ENCODE measurements at places on chromosomes 4 and X. TPM values are rescaled to one million over a fixed set of nuclear protein-coding genes. Genes with fewer than 3 reads are reported as not detected.

The INTU gene
- 11.7 TPM for total RNA-seq

The MBNL3 gene
- 30.6 TPM for total RNA-seq

DNA sequence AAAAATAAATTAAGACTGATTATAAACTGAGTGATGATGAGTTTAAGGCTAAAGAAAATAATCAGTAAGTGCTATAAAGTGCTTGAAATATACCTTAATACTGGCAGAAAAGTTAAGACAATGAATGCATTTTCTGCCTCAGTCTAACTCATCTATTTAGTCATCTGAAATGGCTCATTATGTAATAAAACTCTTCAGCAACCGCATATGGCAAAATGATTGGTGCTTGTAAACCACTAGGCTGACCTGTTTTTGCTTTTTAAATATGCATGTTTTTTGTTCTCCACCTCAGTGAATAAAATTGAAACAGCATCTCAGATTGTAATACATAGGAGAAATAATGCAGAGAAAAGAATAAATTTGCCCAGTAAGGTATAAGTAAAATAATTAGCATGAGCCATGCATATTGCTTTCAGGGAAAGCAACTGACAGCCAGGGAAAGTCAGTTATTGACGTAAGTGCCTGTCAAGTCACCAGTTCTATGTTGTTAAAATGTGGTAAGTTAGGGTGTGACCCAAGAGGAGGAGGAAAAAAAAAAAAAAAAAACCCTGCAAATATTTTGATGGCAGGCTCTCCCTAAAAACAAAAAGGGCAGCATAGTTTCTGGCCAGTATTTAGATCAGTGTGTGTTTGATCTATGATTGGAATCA is 167.5 kb downstream of the PALLD start:
- H3K27me3 ChIP-seq = no peaks in the 10 kb centered on the region
- no peak for DNase-seq
- H3K4me3 ChIP-seq = no peak overlapping the region
- H3K27ac ChIP-seq = no peak overlapping the region
- H3K36me3 ChIP-seq = no peaks in the 10 kb centered on the region

- H3K4me3 ChIP-seq = no peak overlapping the region
- no peaks in the 10 kb centered on the region for H3K36me3 ChIP-seq
- H3K27ac ChIP-seq = peak overlapping the region; percentile 38
- no peak for DNase-seq
These were observed 219.0 kb upstream of the GIMD1 start for GRCh38 chr4:106587558-106587957.

The TGIF2LX gene
- not detected for total RNA-seq

The NOX1 gene
- not detected for total RNA-seq

The ASMT gene
- not detected for total RNA-seq

The UGT2B11 gene
- total RNA-seq = 0.49 TPM

- no peak for DNase-seq
- H3K4me1 ChIP-seq = no peaks in the 10 kb centered on the region
- no peak overlapping the region for H3K27ac ChIP-seq
- no peak overlapping the region for H3K4me3 ChIP-seq
These were observed 831.2 kb downstream of the CCSER1 start for GRCh38 chr4:90958256-90958895.

DNA sequence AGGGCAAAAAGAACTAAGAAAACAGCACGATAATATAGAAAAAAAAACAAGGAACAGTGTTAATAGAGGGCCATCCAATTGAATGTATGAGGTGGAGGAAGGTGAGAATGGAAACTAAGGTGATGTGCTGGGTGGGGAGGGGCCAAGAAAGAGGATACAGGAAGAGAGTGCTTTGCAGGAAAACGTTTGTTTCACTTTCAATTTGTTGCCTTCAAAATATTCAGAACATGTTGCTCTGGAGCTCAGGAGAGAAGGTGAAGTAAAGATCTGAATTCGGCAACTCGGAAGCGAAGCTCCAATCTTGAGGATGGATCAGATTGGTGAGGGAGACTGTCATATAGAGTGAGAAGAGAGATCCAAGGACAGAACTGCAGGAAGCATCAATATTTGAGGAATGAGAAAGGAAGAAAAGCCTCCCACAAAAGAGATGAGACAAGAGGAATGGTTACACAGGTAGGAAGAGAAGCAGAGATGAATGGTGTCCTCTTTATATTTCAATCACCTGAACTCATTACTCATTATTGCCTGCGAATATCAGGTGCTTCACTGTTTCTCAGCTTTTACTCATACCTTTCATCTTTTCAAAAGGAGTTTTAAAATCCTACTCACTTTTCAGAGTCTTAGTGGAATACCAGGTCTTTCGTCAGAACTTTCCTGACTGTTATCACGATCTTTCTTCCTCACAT is 14.7 kb upstream of the SEC24D start:
- H3K4me1 ChIP-seq = no peaks in the 10 kb centered on the region
- H3K27ac ChIP-seq = no peak overlapping the region
- peak overlapping the region; percentile 27 for H3K4me3 ChIP-seq

The SLC7A11 gene
- 0.59 TPM for total RNA-seq

- no peaks in the 10 kb centered on the region for H3K27me3 ChIP-seq
- H3K4me3 ChIP-seq = peak overlapping the region; percentile 60
- no peaks in the 10 kb centered on the region for H3K36me3 ChIP-seq
These were observed 783 bp downstream of the RBPJ start for GRCh38 chr4:26321373-26322221.

GRCh38 chrX:6041630-6042029 is 187.0 kb downstream of the NLGN4X start:
- no peak overlapping the region for H3K4me3 ChIP-seq
- H3K27ac ChIP-seq = no peak overlapping the region
- H3K36me3 ChIP-seq = no peaks in the 10 kb centered on the region
- no peaks in the 10 kb centered on the region for H3K27me3 ChIP-seq
- DNase-seq = no peak
- no peaks in the 10 kb centered on the region for H3K4me1 ChIP-seq

- H3K27me3 ChIP-seq = peaks cover 15% of the 10 kb centered on the region
- no peaks in the 10 kb centered on the region for H3K36me3 ChIP-seq
- H3K27ac ChIP-seq = no peak overlapping the region
- no peak for DNase-seq
- H3K4me1 ChIP-seq = peaks cover 17% of the 10 kb centered on the region
- H3K4me3 ChIP-seq = peak overlapping the region; percentile 59
These were observed 493 bp upstream of the UCHL1 start for GRCh38 chr4:41256131-41256739.

DNA sequence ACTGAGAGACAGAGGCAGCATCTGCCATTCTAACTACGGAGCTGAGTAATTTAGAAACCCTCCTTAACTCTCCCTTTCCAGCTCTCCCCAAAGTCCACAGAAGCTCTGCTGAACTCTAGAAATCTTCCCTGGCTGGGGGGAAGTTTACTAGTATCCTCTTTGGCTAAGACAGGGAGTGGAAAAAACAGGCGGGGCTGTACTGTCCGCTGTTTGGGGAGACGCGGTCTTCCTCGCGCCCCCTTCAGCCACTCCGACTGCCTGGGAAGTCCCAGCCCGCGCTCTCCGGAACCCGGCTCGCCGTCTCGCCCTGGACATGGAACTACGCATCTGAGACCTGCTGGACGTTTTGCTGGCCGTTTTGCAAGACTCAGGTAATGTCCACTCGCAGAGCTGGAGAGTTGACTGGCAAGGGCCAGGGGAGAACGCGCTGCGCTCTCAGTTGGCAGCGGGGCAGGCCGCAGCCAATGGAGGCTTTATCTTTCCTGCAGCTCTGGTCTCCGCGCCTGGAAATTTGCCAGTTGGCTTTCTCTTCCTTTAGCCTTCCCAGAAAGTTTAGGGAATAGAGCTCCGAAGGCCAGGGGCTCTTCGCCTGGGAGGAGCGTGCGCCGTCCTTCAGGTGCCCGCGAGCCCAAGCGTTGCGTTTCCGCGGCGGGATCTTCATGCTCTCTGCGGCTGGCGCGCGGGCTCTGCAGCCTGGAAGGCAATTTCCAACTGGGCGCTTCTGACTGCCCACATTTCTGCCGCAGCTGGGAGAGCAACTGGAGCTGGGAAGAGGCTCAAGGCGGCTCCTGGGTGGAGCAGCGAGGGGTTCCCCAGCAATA is 892 bp downstream of the IL1RAPL2 start:
- H3K4me3 ChIP-seq = peak overlapping the region; percentile 33
- H3K27me3 ChIP-seq = peaks cover 37% of the 10 kb centered on the region
- no peak overlapping the region for H3K27ac ChIP-seq
- H3K4me1 ChIP-seq = peaks cover 6% of the 10 kb centered on the region
- no peaks in the 10 kb centered on the region for H3K36me3 ChIP-seq
- no peak for DNase-seq

- H3K4me3 ChIP-seq = no peak overlapping the region
- H3K27ac ChIP-seq = no peak overlapping the region
- no peak for DNase-seq
These were observed 215.1 kb downstream of the DCHS2 start for GRCh38 chr4:154276496-154276895.

DNA sequence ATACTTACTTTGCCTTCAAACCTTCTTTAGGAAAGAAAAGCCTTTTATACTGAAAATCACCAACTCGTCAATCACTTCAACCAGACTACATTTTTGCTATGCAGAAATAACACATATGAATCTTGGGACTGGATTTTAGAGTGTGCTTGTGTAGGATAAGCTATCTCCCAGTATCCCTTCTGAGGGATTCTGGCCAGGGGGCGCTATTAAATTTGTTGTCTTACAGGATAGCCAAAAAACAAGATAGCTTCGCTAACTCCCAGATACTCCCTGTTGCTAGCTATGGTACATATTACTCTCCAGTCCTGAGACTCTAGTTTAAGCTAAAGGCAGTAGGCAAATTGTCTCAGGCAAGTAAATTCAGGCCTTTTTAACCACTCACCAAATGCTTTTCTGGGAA is 167.2 kb downstream of the LHFPL1 start:
- H3K27me3 ChIP-seq = no peaks in the 10 kb centered on the region
- no peaks in the 10 kb centered on the region for H3K36me3 ChIP-seq
- DNase-seq = no peak
- no peaks in the 10 kb centered on the region for H3K4me1 ChIP-seq
- H3K27ac ChIP-seq = no peak overlapping the region
- H3K4me3 ChIP-seq = no peak overlapping the region

- no peak for DNase-seq
- H3K36me3 ChIP-seq = no peaks in the 10 kb centered on the region
- no peaks in the 10 kb centered on the region for H3K4me1 ChIP-seq
- H3K4me3 ChIP-seq = no peak overlapping the region
- H3K27me3 ChIP-seq = no peaks in the 10 kb centered on the region
- H3K27ac ChIP-seq = no peak overlapping the region
These were observed 113.2 kb downstream of the SPCS3 start for GRCh38 chr4:176432811-176433540.

GRCh38 chr4:183469936-183470335 is 25.5 kb downstream of the CDKN2AIP start:
- peaks cover 10% of the 10 kb centered on the region for H3K4me1 ChIP-seq
- no peak overlapping the region for H3K27ac ChIP-seq
- no peaks in the 10 kb centered on the region for H3K36me3 ChIP-seq
- H3K4me3 ChIP-seq = no peak overlapping the region
- no peaks in the 10 kb centered on the region for H3K27me3 ChIP-seq

DNA sequence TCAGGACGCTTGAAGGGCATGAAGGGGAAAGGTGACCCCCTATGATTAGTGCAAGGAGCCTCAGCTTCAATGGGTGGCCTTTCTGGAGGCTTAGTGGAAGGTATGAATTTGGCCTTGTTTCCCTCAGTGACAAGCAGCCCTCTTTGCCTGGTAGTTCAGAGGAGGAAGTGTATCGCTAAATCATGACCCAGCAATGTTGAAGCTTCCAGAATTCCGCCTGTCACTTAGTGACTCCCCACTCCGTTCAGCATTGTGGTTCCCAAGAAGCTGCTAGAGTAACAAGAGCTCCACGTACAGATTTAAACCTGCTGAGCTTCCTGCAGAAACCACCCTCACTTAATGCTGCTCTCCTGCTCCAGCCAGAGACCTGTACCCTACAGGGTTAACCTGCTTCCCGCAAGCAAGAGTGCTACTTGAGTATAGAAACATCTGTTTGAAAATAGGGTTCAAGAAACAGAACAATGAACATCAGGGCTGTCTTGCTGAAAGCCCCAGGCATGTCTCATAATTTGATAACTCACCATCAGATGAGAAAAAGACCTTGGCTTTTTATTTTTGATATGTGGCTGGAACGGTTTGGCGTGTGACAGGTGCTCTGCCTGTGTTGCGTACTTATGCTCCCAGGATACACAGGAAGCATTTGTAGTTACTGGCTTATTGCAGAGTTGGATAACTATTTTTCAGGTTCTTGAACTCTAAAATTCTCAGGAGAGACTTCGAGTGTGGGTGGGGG is 105.2 kb downstream of the UCHL1 start:
- H3K4me3 ChIP-seq = peak overlapping the region; percentile 93
- no peak for DNase-seq
- H3K27ac ChIP-seq = peak overlapping the region; percentile 69
- no peaks in the 10 kb centered on the region for H3K36me3 ChIP-seq
- peaks cover 56% of the 10 kb centered on the region for H3K4me1 ChIP-seq
- H3K27me3 ChIP-seq = no peaks in the 10 kb centered on the region

DNA sequence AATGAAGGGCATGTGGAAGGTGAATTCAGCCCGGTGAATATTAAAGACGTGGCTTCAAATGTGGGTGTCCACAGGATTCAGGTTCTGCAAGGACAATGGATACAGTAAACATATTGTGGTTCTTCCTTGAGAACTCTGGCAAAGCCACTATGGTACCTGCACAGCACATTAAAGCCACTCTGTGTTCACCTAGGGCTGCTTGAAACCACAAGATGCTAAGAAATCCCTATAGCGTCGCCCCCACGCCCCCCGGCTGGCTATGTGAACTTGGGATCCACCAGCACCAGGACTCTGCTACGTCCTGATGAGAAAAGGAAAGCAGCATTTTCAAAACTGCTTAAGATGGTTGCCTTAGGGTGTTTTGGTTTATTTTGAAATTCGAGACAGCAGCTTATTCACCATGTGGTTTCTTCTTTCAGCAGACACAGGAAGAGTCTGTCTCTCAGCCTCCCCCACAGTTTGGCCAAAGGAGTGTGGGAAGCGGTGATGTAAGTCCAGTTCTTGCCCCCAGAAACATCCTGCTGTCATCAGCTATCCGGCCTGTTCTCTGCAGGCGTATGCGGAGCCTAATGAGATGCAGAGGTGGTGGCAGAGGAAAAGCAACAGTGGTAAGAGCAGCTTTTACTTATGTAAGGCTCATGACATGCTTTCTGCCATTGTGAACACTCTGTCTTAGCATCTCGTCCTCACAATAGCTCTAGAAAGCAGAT is 111.5 kb downstream of the AFAP1 start:
- H3K36me3 ChIP-seq = no peaks in the 10 kb centered on the region
- H3K27me3 ChIP-seq = no peaks in the 10 kb centered on the region
- H3K4me3 ChIP-seq = peak overlapping the region; percentile 29
- no peak for DNase-seq
- peak overlapping the region; percentile 83 for H3K27ac ChIP-seq
- peaks cover 32% of the 10 kb centered on the region for H3K4me1 ChIP-seq

- no peaks in the 10 kb centered on the region for H3K27me3 ChIP-seq
- H3K27ac ChIP-seq = no peak overlapping the region
- peaks cover 19% of the 10 kb centered on the region for H3K36me3 ChIP-seq
- no peak for DNase-seq
These were observed 38.2 kb downstream of the ETDC start for GRCh38 chrX:135347381-135348016.

The TAF7L gene
- total RNA-seq = 0.34 TPM

The GPR119 gene
- not detected for total RNA-seq

DNA sequence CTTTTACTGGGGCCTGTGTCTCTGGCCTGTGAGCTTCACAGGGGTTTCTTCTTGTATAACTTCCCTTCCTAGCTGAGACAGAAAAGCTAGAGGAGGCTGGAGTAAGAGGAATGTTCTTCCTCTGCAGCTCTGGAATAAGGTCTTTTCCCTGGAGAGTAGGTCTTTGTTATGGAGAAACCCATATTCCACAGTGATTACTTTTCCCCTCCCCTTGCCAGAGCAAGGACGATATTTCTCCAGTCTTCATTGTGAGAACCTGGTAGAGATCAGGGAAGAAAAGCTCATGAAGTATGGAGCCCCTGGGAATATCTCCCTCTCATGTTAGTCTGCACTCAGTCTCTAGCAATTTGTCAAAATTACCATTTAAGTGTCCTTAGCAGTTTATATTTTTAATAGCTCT is 18.7 kb upstream of the GLRB start:
- H3K27me3 ChIP-seq = no peaks in the 10 kb centered on the region
- no peaks in the 10 kb centered on the region for H3K36me3 ChIP-seq

All from suprapubic skin (tissue), 4 donors.